ENCODE measurements at places on chromosomes 11 and 22.

- DNase-seq, result no peak
These were observed 56.2 kb upstream of the GLYAT start for GRCh38 chr11:58787903-58788302.

DNA sequence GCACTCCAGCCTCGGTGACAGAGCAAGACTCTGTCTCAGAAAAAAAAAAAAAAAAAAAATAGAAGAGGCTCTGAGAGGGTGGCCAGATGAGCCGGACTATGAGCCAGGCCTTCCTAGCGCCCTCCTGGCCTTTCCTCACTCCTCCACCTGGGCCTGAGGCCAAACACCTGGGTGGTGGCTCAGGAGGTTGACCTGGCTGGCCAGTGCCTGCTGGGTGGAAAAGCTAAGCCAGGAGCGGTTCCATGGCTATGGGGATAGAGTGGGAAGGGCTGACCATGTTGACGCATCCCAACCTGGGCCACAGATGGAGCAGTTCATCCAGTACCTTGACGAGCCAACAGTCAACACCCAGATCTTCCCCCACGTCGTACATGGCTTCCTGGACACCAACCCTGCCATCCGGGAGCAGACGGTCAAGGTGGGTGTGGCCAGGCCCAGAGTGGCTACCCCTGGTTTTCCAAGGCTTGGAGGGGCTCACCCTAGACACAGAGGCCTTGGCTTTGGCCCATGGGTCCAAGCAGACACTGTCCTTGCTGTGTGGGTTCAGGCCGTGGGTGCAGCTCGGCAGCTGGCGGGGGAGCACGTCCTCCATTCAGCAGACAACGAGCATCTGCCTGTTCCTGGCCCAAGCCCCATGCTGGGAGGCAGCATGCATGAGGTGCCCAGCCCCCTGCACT is 7.6 kb downstream of the SCYL1 start:
- no peak for DNase-seq

DNA sequence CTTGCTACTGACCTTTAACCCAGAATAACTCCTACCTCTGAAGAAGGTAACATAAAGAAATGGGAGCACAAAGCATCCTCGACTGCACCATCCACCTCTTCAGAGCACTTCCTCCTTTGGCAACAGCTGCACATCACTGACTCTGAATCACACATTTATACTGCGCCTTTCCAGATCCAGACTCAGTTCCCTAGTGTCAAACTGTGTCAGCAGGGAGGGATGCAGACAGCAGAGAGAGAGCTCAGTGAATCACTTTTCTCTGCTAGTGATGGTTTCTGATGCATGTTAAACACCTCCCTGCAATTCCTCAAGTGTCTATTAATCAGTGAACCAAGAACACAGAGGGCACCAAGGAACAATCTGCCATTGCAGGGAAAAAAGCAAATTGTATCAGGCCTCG is 118.9 kb downstream of the PLEKHA7 start:
- no peak for DNase-seq

GRCh38 chr11:2299773-2300172 is 1.9 kb downstream of the C11orf21 start:
- DNase-seq, result no peak

DNA sequence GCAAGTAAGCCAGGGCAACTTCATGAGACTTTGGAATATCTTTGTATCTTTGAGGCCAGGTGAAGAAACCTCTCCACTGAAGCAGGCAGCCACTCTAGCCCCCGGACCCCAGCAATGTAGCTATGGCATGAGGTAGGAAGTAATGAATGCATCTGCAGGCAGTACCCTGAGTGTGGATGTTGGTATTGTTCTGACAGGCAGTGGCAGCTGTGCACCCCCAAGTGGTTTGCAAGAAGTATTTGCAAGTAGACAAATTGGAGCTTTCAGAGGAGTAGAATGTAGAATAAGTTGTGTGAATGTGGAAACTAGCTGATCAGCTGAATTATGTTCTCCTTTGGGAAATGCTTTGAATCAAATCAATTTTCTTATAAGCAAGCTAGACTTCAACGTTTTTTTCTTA is 194.4 kb upstream of the PGR start:
- no peak for DNase-seq

DNA sequence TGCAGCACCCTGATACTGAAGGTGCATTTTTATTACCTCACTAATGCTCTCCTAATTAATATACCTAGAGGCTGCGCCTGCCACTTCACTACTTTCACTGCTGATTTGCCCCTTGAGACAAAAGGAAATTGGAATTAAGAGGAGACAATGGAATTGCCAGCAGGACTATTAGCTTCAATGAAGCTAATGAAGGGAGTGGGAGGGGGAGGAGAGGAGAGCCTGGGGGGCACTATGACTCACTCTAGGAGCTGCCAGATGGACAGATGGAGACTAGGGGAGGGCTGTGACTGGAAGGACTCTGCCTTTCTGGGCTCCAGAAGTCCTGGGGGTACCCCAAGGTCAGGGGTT is 102.8 kb upstream of the DRD2 start:
- DNase-seq, result no peak

DNA sequence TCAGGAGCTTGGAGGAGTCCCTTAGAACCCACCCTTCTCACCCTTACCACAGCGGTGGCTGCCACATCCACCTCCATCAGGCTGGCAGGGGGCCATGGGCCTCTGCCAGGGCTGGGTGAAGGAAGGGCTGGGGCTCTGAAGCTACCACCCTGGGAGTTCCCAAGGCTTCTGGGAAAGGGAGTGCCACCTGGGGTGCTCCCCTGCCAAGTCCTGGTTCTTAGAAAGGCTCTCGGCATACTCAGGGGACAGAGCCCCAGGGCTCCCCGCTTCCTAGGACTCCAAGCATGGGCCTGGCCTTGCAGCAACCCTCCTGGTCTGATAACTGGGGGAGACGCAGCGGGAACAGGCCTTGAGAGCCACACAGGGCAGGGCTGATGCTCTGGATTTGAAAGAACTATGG is 438 bp upstream of the PLA2G3 start:
- no peak for DNase-seq

GRCh38 chr22:23054531-23055257 is 15.6 kb upstream of the GNAZ start:
- DNase-seq, result no peak

All from effector CD4-positive, alpha-beta T cell (primary cell).